ENCODE measurements at places on chromosomes 13 and 19.

DNA sequence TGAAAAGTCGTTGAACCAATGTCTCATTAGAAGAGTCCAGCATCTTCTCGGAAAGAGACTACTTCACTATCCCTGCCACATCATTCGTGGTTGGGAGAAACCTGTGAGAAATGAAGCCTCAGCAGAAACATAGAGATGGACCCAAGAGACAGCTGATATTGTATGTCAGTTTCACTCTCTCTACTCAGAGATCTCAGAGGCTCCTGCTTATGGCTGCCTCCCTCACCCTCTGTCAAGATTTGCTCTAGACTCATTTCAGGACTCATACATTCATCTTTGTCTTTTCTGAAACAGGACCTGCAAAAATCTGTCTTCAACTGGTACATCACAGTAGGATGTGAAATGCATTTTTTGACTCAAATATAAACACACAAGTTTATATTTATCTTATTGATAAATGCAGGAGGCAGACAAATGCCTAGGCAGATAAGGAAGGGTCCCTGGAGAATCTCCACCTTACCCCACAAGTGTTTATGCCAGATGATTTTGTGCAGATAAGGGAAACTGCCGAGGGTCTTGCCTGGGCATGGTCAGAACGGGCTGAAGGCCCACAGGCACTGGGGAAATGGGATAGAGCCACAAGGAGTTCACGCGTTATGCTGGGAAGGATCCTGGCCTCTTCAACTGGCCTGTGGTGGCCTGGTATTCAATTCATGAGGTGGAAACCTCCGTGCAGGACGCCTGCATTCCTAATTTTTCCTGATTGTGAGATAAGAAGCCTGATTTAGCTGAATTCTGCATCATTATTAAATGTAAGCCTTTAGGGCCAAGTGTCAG lies 1834.0 kb upstream of the PCDH20 start:
- DNase-seq: no peak

- no peak for DNase-seq
These were observed 18.3 kb downstream of the ATP4B start for GRCh38 chr13:113639616-113640262.

DNA sequence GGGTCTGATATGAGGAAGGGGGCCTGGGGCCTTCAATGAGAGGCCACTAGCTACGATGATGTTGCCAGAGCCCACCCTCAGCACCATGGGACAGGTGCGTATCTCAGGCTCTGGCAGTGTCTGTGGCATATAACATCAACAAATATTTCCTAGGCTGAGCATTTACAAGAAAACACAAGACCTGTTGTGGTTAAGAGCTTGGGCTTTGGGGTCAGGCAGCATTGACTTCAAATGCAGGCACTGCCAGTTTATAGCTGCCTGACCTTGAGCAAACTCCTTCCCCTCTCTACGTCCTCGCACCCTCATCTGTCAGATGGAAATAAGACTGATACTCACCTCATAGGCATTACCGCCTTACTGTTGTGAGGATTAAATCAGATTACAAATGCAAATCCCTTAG lies 156.0 kb downstream of the KATNAL1 start:
- no peak for DNase-seq

GRCh38 chr13:95754069-95754468 lies 77.1 kb downstream of the DNAJC3 start:
- DNase-seq: no peak

DNA sequence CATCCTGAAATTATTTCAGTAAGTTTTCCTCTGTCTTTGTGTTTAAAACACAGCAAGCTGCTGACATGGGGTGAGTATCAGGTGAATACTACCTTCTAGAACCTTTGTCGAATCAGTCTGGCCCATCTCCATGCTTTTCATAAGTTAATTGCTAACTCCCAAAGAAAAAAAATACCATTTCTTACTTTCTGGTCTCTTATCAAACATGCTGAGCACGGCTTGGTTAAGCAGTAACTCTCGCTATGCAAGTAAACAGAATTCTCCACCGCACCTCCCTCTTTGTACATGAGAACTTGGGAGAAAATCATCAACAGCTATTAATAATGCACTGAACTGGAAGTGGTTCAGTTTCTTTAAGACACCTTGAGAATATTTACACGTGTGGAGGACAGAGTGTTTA lies 88.6 kb downstream of the FGF9 start:
- no peak for DNase-seq
